NAMALWA (cell line): ENCODE measurements at places on chromosomes 3 and 15.

- no peak for DNase-seq
Measured at GRCh38 chr15:29034151-29034550, 148.4 kb downstream of the APBA2 start.

- no peak for DNase-seq
Measured at GRCh38 chr15:68277131-68277602, 378 bp upstream of the FEM1B start.

GRCh38 chr15:67085818-67086636 is 20.6 kb downstream of the SMAD3 start:
- peak; percentile 76 for DNase-seq

DNA sequence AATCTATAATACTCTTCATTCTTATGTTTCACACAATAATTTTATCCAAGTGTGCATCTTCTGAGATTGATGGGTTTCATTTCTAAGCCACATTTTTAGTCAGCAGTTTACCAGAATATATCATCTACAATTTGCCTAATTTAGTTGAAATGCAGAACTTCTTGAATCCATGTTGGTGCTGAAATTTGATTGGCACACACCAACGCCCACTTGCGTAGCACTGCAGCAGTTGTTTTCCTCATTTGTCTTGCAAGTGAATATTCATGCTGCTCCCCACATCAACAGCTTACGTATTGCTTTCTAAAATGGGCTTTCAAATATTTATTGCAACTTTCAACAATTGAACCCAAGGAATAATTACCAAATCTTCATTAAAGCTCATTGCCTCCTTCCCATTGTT is 87.8 kb upstream of the CTDSPL start:
- no peak for DNase-seq

- DNase-seq, result no peak
Measured at GRCh38 chr3:192055946-192056345, 595.0 kb downstream of the PYDC2 start.

GRCh38 chr3:112770032-112770626 is 76.5 kb downstream of the CD200R1L start:
- peak; percentile 16 for DNase-seq

GRCh38 chr15:77800305-77800704 is 167.6 kb upstream of the LINGO1 start:
- DNase-seq, result no peak

- no peak for DNase-seq
Measured at GRCh38 chr3:116776880-116777785, 67.6 kb downstream of the TUSC7 start.

DNA sequence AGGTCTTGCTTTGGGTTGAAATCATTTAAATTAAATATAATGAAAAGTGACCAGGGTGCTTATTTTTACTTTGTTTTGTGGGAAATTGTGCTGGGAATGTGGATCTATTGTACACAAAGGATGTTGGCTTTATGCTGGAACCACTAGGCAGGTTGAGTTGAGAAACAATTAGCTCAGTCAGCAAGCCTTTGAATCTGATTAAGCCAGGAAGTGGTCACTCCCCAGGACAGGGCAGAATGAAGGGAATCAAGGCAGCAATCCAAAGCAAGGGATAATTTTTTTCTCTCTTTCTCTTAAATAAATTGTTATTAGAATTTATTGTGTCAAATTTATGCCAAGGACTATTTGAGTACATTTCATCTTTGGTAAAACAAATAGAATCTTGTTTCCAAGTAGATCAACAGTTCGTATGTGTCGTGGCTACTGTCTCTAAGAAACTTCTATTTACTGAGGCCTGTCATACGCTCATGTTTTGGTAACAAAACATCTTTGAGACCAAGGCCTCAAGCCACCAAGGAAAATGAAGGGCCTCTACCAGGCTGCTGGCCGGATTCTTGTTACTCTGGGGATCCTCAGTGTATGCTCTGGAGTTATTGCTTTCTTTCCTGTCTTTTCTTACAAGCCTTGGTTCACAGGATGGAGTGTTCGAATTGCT is at the start of gene TMEM212:
TSS of gene TMEM212 (plus strand) at position 486 of the 655 bp plus-strand sequence. CDS start at position 521, 35 bp downstream.
- DNase-seq, result no peak

DNA sequence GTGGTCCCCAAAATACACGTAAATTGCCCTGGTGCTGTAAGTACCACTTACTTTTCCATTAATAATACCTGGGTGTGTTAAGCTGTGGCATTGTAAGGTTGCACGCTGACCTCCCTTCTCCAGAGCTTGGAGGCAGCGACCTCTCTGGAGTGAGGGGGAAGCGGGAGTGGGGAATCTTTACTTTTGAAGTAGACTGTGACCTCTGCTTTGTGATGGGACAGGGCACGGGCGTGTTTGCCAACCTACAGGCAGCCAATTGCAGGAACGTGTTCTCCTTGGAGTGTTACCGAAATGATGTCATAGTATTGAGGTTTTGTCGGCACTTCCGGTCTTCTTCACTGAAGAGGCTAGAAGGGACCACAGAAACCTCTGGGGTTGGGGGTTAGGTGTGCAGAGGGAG is 227.3 kb upstream of the C2CD4B start:
- DNase-seq, result peak; percentile 10

DNA sequence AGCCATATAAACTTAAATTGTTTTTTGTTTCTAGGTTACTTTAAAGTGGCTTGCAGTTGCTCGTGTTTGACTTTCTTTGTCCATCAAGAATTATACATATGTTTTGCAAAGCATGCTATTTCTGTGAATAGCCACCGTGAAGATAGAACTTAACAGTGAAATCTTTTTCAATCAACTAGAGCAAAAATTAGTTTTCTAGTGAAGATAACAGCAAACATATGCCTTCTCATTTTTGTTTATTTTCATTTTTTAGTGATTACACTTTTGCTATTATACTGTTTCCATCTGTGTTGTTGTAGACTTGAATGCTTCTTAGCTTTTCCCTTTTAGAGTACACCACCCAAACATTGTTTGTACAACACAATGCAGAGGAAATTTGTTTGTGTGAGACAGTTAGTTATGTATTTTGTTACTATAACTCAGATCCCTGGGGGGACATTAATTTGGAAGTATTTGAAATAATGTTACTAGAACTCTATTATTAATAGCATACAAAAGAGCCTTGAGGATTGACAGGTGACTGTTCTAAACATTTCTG is 62.8 kb downstream of the CRYBG3 start:
- DNase-seq, result no peak

GRCh38 chr3:61940236-61940635 is 378.9 kb downstream of the PTPRG start:
- no peak for DNase-seq

- no peak for DNase-seq
Measured at GRCh38 chr15:65081270-65081669, 4.7 kb downstream of the KBTBD13 start.

- DNase-seq, result peak; percentile 69
Measured at GRCh38 chr3:123028233-123028828, 768 bp upstream of the SEMA5B start.

GRCh38 chr3:65406470-65406869 is 632.2 kb downstream of the MAGI1 start:
- DNase-seq, result no peak

- no peak for DNase-seq
Measured at GRCh38 chr3:55858302-55858701, 371.2 kb upstream of the WNT5A start.

GRCh38 chr15:68503791-68504680 is 72.1 kb upstream of the ITGA11 start:
- no peak for DNase-seq

DNA sequence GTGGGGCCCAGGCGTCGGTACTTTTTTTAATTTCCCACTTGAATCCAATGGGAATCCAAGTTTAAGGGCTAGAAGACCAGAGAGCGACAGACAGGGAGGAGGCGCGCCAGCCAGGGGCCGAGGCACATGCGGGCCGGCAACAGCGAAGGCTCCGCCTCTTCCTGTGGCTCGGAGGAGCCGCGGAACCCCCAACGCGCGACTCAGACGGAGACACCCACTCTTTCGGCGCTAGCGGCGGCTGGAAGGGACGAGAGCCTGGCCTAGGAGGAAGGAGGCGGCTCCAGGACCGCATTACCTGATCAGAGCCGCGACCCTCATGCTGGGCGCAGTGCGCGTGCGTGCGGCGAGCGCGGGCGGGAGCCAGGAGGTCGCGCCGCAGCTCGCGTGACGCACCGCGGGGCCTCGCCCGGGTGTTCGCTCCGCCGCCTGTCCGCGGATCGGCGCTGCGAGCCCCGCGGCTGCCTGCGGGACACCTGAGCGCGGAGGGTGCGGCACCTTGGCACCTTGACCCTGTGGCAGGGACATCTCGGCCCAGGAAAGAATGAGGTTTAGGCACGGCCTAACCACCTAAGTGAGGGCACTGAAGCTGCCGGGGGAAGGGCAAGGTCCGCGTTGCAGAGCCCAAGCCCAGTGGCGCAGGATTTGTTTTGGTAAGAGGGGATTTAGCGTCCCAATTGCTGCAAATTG is at the start of gene DPH6:
TSS of gene DPH6 (minus strand) at position 342 of the 687 bp plus-strand sequence. CDS start at position 318, 24 bp downstream.
- DNase-seq, result peak; percentile 90
